ENCODE measurements at places on chromosomes 3 and 15. TPM values are rescaled to one million over a fixed set of nuclear protein-coding genes. Genes with fewer than 3 reads are reported as not detected.

GRCh38 chr3:43970920-43971319 is 270.8 kb upstream of the TOPAZ1 start:
- DNase-seq, result no peak

- DNase-seq, result no peak
These were observed 18.2 kb upstream of the CORO2B start for GRCh38 chr15:68560501-68561113.

DNA sequence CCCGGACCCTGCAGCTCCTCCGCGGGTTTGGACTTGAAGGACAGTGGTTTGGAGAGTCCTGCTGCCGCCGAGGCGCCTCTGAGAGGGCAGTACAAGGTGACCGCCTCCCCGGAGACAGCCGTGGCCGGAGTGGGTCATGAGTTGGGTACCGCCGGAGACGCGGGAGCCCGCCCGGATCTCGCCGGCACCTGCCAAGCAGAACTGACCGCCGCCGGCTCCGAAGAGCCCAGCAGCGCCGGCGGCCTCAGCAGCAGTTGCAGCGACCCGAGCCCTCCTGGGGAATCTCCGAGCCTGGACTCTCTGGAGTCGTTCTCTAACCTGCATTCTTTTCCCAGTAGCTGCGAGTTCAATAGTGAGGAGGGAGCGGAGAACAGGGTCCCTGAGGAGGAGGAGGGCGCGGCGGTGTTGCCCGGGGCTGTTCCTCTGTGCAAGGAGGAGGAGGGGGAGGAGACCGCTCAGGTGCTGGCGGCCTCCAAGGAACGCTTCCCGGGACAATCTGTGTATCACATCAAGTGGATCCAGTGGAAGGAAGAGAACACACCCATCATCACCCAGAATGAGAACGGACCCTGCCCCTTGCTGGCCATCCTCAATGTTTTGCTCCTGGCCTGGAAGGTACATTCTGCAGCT is 634 bp downstream of the MINDY2 start:
- peak; percentile 82 for DNase-seq

DNA sequence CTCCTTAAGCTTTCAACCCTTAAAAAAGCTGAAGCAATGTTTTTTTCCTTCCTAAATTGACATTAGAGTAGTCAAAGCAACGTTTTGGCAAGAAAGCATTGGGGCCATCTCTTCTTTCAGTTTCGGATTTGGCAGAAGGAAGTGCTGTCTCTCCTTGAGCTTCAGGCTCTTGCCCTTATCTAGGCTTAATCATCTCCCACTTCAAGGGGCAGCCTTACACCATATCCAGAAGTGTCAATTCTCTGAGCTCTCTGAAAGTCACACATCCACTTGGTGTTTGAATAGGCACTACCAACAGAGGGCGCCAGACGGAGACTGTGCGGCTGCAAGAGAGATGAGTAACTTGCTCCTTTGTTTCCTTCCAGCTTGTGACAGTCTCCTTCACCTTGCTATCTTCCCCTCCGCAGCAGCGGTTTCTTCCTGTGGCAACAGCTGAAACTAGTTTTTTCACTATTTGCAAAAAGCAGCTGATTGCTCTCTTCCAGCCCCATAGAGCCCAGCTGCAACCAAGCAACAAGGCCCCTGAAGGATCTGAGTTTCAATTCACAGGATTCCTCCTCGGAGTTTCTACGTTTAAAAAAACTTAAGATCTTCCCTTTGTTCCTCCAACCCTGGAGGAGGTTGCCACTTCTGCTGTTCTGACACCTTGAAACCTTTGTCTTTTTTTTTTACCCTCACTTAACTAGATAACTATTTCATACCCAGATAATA is 147.0 kb upstream of the SLCO3A1 start:
- peak; percentile 64 for DNase-seq

GRCh38 chr3:128616516-128617269 is 33.9 kb downstream of the RPN1 start:
- no peak for DNase-seq

GRCh38 chr3:171862392-171862791 is 19.2 kb downstream of the TMEM212 start:
- DNase-seq, result no peak

- DNase-seq, result no peak
These were observed 102.1 kb upstream of the CHRM5 start for GRCh38 chr15:33866101-33866737.

- DNase-seq, result no peak
These were observed 203.7 kb upstream of the ICE2 start for GRCh38 chr15:60682615-60683014.

GRCh38 chr3:160091441-160091840 is 102.8 kb downstream of the IL12A start:
- no peak for DNase-seq

DNA sequence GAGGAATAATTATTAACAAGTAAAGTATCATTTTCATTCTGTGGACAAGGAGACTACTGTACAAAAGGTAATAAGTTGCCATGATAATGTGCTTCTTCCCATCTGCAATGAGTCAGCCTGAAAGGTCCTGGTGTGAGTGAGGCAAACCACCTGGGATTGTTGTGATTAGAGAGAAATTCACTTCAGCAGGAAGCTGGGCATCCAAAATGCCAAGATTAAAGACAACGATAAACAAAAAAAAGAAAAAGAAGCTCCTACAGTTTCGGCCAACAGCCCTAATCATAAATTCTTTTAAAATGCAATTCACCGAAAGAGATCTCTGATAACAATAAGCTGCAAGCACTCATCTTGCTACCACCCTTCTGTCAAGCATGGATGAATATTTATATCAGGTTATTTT is 507.8 kb downstream of the TUSC7 start:
- no peak for DNase-seq

- no peak for DNase-seq
These were observed 14.8 kb downstream of the PAQR5 start for GRCh38 chr15:69313432-69314000.

- DNase-seq, result no peak
These were observed 5.2 kb downstream of the LINS1 start for GRCh38 chr15:100596792-100597191.

- no peak for DNase-seq
These were observed 13.0 kb downstream of the ZBED2 start for GRCh38 chr3:111582120-111582474.

- no peak for DNase-seq
These were observed 45.8 kb downstream of the SCN5A start for GRCh38 chr3:38603731-38604131.

GRCh38 chr15:39320886-39321285 is 260.0 kb upstream of the THBS1 start:
- DNase-seq, result no peak

DNA sequence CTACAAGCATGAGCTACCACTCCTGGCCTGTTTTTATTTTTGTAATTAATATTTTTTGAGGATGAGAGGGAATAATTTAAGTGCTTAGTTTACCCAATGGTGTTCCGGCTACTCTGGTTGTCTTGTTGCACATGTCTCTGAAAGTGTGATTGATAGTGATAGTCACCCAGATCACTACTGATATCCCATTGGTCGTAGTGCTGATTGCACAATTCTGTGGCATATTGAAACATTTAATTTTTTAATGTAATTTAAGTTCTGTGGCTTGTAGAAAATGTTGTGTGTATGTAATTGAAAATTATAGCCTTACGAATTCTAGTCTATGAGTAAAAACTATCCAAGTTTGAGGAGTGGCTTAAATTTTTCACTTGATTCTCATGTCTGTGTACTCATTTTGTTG is 11.9 kb downstream of the ARIH2 start:
- DNase-seq, result no peak

DNA sequence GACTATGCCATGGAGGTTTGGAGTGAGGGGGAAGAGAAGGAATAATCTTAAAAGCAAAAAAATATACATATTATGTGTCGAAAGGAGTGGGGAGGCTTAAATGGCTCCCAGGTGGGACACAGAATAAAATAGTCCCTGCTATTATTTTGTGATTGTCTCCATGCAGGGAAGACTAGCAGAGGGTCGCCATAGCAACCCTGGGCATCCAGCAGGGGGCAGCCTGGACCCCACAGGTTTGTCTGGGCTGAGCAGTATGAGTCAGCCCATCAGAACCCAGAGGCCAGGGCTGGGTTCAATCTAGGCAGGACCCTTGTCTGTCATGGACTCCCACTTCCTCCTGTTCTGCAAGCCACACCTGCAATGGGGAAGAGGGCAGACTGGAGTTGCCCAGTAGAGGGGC is 17.6 kb upstream of the LINGO1 start:
- DNase-seq, result peak; percentile 91

GRCh38 chr3:26252001-26252400 is 370.6 kb upstream of the LRRC3B start:
- DNase-seq, result no peak

DNA sequence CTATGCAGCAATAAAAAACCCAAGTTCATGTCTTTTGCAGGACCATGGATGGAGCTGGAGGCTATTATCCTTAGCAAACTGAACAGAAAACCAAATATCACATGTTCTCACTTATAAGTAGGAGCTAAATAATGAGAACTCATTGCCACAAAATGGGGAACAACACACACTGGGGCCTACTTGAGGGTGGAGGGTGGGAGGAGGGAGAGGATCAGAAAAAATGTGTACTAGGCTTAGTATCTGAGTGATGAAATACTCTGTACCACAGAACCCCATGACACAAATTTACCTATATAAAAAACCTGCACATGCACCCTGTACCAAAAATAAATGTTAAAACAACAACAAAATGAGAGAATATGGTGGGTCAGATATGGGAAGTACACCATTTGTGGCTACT is 49.6 kb upstream of the AADACL2 start:
- no peak for DNase-seq

PLA2G4E gene
- total RNA-seq, result not detected

LMAN1L gene
- total RNA-seq, result not detected

ANKRD63 gene
- total RNA-seq, result 0.45 TPM

SLC25A38 gene
- 45.1 TPM for total RNA-seq

CHAC1 gene
- total RNA-seq, result 39.7 TPM

SPTBN5 gene
- 0.55 TPM for total RNA-seq

DNAJB8 gene
- not detected for total RNA-seq

XCR1 gene
- not detected for total RNA-seq

All from H7 (cell line).